ENCODE measurements at places on chromosomes 6 and 20.
A peak's percentile ranks its signal among the peaks of the same experiment; 100 is the strongest.

DNA sequence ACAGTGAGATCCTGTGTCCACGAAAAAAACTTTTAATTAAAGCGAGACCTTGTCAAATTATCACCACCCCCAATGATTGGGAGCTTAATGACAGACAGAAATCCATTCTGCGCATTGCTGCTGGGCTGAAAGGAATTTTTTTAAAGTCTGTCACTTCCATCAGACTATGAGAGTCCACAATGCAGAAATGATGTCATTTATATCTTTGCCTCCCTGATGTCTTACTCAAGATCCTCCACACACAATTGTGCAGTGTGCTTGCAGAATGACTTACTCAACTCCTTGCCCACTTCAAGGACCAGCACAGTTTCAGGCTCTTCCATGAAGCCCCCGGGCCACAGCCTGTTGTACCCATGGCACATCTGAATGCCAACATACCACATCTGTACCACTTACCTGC is 41.0 kb downstream of the GPLD1 start:
- no peak for DNase-seq

- DNase-seq: no peak
Observed at GRCh38 chr6:157217894-157218370, 105.4 kb downstream of the TMEM242 start.

DNA sequence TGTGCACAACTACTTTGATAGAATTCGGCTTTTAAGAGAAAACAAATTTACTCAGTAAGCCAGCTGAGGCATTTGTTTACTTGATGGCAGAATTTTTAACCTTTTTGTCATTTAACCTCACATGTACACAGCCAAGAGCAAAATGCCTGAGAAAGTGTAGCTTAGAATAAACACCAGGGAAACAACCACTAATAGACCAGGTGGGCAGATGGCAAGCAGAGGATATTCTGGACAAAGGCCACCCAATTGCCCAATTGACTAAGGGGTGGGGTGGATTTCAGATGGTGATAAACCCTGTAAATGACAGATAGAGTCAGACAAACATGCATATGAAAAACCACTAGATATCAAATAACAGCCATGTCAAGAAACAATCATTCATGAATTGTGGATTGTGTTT is 190.7 kb upstream of the FBXL4 start:
- DNase-seq: no peak

GRCh38 chr6:43290905-43291355 is 7.1 kb upstream of the SLC22A7 start:
- DNase-seq: no peak

GRCh38 chr6:27140999-27141528 is 106.4 kb upstream of the PRSS16 start:
- no peak for DNase-seq

GRCh38 chr6:106796781-106797180 is 167.4 kb downstream of the QRSL1 start:
- no peak for DNase-seq

DNA sequence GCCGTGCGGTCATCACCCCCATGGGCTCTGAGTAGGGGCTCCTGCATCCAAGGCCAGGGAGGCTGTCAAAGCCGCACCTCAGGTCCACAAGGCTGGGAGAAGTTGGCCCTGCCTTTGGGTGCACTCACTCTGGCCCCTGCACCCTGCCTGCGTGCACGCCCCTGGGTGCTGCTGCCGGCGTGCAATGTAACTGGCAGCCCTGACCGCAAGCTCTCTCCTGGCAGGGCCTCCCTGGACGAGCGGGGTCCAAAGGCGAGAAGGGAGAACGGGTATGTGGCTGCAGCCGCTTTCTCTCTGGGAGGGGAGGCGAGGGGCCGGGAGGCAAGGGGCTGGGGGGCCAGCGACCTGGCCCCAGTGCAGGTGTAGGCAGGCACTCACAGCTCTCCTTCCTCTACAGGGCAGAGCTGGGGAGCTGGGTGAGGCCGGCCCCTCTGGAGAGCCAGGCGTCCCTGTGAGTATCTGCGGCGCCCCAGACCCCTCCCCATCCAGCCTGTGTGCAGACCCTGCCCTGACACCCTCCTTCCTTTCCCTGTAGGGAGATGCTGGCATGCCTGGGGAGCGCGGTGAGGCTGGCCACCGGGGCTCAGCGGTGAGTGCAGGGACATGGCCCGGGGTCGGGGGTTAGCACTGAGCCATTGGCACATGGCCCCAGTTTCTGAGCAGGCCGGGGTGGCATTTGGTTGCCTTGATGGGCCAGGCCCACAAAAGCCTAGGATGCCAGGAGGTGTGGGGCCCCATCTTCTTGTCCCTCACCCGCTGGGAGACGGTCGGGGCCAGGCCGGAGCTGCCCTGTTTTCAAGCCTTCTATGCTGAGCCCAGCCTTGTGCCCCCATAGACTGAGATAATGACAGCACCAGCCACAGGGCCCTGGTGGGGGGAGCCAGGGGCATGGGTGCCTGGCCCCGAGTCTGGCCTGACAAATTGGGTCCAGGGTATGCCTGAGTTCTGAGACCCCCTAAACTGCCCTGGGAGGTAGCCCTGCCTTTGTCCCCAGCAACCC is 12.7 kb downstream of the COL9A3 start:
- DNase-seq: no peak

- DNase-seq: no peak
Observed at GRCh38 chr6:113701552-113702254, 155.4 kb upstream of the MARCKS start.

GRCh38 chr6:143062551-143062950 is 1.9 kb downstream of the AIG1 start:
- no peak for DNase-seq

GRCh38 chr6:119856136-119856535 is 506.6 kb upstream of the MAN1A1 start:
- DNase-seq: peak; percentile 10

- no peak for DNase-seq
Observed at GRCh38 chr6:149969635-149970034, 5.9 kb downstream of the ULBP1 start.

GRCh38 chr6:161922631-161923119 is 648.8 kb upstream of the AGPAT4 start:
- peak; percentile 40 for DNase-seq

DNA sequence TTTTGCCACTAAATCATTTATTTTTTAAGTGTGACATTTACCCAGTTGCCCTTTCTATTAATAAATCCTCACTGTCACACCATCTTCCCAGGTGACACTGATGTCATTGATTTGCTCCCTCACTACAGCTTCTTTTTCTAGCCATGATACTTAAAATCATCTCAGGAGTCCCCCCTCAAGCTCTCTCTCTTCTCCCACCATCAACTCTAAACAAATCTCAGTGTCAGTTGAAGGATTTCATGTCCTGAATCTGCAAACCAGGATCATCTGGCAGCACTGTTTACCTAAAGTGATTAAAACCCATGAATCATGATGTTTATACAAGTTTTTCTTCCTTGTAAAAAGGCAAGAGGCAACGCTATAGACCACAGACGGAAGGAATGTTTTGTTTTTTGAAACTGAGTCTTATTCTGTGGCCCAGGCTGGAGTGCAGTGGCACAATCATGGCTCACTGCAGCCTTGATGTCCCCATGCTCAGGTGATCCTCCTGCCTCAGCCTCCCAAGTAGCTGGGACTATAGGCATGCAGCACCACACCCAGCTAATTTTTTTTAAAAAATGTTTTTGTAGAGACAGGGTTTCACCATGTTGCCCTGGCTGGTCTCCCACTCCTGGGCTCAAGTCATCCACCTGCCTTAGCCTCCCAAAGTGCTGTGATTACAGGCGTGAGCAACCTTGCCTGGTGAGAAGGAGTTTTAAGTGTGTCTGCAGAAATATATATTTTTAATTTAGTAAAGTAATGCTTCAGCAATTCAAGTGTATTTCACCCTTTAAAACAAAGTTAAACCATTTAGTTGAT is 30.1 kb upstream of the SH3BGRL2 start:
- DNase-seq: no peak

- no peak for DNase-seq
Observed at GRCh38 chr20:7728338-7728737, 211.9 kb downstream of the HAO1 start.

- DNase-seq: peak; percentile 67
Observed at GRCh38 chr20:40986774-40987173, 41.8 kb upstream of the TOP1 start.

GRCh38 chr6:134680021-134680420 is 269.9 kb downstream of the ALDH8A1 start:
- no peak for DNase-seq
